ENCODE measurements at places on chromosomes 2 and 18.

DNA sequence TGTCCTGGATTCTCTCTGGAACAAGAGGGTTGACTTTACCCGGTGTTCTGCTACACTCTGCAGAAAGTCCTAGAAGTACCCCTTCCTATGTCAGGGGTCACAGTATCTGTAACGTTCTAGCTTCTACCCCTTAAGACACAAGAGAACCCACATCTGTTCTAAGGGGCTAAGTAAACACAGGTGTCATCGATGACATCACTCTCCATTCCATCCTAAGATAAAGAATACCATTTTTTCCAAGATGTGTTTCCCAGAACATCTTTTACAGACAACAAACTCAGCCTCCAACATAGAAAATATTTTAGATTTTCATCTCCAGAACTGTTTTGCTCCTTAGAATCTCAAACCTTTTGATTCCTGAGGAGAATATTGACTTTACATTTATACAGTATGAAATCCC is 239.1 kb downstream of the TRIB2 start:
- no peak for DNase-seq

DNA sequence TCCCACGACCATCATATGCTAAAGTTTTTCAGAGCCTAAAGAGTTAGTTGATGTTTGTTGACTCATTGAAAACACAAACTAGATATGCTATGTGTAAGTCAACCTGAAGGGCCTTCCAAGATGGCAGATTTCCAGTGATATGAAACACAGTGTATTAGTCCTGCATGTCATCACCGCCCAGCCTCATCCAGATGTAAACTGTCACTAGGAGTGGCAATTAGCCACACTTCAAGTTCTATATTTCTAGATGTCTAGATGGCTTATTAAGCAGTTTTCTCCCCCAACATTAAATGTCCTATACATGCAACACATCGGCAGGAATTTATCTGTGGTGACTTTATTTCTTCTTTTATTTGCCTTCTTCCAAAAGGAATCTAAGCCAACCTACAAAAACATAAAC is 444.1 kb upstream of the SMIM21 start:
- DNase-seq, result no peak

DNA sequence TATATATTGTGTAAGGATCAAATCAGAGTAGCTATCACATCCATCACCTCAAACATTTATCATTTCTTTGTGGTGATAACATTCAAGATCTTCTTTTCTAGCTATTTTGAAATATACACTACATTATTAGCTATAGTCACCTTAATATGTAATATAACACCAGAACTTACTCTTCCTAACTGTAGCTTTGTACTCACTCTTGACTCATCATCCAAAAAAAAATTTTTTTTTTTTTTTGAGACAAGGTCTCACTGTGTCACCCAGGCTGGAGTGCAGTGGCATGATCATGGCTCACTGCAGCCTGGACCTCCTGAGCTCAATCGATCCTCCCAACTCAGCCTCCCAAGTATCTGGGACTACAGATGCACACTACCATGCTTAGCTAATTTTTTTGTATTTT is 153.3 kb downstream of the EML6 start:
- no peak for DNase-seq

DNA sequence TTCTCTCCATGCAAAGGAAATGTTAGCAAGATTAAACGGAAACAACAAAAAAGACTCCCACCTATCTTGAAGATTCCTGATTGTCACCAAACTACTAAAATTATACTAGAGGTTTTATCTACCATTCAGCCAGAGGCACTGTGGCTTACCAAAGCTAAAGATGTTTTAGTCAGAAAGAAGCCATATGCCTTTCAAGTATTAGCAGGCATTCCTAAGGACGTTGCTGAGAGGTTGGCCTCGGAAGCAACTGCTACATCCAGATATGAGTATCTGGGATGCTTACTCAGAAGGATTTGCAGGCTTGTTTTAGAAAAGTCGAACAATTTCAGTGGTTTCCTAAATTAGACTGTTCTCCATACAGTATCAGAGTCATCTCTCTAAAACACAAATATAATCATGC is 88.3 kb upstream of the UBE2E3 start:
- no peak for DNase-seq

DNA sequence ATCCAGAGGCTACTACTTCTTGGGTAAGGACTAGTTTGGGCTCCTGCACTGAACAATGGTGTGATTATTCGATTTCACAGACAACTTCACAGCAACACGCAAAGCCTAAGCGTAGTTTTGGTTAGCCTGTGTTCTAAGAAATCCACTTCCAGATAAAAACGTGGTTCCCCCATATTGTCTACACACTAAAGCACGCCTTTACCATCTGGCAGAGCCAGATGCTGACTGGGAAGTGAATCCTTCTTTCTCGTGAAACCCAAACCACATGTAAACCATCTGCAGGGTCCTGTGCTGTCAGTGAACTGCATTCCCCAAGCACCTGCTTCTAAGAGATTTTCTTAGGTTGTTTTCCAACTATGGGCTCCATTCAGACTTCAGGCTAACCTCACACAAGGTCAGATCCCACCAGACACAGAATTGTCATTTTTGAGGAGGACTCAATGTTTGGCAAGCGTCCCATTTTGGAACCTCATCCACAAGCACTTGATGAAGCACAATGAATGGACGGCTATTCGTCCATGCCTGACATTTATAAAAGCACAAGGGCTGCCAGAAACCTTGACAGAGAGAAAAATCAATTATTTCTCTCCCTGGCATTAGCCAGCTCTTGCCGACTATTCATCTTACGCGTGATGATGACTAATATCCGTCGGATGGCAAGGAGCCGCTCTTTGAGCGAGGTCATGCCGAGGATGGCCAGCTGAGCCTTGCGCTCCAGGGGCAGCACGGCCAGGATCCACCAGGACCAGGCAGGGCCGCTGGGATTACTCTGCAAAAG is 38.4 kb downstream of the LONRF2 start:
- no peak for DNase-seq

- DNase-seq, result no peak
Observed at GRCh38 chr2:52264488-52264887, 1232.6 kb upstream of the NRXN1 start.

- no peak for DNase-seq
Observed at GRCh38 chr18:36464126-36464651, 166.7 kb downstream of the FHOD3 start.

GRCh38 chr2:38737925-38738324 is 13.2 kb downstream of the SRSF7 start:
- no peak for DNase-seq

DNA sequence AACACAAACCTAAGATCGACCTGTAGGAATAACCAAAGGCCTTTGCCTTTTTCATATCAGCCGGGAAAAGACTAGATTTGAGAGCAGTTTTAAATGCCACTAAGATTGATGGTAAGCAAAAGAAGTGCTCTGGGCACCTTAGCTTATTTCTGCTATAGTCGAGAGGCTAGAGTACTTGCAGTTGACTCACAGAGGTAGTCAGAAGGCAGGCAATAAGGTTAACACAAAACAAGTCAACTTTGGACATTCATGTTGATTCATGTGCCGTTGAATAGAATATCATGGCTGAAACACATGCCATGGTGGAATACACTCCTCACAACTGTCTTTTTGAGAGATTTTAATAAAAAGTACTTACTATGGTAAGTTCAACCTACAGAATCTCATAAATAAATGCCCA is 507.6 kb downstream of the ZEB2 start:
- no peak for DNase-seq

- DNase-seq, result no peak
Observed at GRCh38 chr2:23122681-23123215, 262.2 kb upstream of the KLHL29 start.

DNA sequence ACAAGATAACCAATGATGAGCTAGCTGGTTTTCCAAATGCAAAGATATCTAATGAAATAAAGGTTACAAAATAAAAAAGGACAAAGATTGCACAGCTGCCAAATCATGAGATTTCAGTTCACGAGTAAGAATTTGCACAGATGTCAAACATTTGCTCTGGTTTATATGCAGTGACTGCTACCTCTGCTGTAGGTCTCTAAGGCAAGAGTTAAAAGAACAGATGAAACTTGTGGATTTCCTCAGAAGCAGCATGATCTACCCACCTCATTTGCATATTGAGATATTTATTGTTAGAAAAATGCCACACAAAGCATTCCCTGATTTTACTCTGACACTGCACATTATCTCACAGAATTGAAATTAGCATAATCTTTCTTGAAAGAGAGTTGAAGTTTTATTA is 763.2 kb upstream of the ZEB2 start:
- no peak for DNase-seq

- no peak for DNase-seq
Observed at GRCh38 chr18:58527285-58527951, 101.5 kb downstream of the ALPK2 start.

DNA sequence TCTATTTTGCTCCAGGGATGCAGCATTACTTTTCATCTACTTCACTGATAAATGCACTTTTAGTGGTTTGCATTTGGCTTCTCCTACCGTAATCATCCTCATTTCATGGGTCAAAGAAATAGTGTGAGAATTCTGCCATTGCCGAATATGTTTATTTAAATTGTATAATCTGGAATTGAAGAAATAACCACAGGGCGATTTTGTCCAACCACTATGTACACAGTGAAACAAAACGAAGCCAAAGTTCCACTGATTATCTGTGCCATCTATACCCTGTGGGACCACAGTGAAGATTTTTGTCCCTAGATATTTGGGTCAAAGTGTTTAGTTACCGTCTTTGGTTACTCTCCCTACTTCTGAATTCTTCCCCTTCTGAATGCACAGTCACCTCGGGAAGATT is 888.6 kb upstream of the NRXN1 start:
- DNase-seq, result no peak

DNA sequence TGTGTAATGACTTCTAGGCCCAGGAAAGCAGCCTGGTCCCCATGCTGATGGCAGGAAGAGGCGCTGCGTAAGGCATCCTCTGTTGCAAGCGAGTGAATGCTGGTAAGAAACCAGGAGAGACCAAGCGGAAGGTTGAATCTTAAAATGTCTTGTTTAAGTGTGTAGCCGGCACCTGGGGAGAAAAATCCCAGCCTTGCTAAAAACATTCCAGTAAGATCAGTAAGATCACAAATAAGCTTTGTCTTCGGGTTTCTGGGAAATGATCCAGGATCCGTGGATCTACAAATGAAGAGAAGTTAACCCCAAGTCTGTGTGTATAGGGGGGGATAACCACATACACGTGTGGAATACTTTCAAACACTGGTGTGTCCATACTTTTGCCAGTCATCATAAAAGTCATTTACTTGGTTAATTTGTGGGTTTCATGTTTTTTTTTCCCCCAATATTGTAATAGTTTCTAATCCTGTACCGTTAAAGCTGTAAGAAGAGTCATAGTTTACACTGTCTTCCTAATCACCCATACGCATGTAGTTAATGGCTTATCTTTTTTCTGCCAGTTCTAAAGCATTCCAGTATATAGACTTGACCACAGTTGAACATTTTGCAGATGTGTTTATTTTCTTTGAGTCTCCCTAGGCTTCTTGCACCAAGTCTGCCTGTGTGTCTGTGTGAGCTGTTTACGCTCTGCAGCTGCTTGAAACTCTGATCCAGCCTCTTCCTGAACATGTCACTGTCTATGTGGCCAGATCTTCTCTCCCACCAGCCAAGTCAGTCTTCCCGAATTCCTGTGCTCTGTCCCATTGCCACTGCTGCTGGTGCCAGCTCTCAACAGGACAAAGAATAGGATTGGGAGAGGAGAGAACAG is 135.9 kb upstream of the ARL4C start:
- DNase-seq, result no peak

- DNase-seq, result no peak
Observed at GRCh38 chr2:161976917-161977316, 97.1 kb downstream of the DPP4 start.

DNA sequence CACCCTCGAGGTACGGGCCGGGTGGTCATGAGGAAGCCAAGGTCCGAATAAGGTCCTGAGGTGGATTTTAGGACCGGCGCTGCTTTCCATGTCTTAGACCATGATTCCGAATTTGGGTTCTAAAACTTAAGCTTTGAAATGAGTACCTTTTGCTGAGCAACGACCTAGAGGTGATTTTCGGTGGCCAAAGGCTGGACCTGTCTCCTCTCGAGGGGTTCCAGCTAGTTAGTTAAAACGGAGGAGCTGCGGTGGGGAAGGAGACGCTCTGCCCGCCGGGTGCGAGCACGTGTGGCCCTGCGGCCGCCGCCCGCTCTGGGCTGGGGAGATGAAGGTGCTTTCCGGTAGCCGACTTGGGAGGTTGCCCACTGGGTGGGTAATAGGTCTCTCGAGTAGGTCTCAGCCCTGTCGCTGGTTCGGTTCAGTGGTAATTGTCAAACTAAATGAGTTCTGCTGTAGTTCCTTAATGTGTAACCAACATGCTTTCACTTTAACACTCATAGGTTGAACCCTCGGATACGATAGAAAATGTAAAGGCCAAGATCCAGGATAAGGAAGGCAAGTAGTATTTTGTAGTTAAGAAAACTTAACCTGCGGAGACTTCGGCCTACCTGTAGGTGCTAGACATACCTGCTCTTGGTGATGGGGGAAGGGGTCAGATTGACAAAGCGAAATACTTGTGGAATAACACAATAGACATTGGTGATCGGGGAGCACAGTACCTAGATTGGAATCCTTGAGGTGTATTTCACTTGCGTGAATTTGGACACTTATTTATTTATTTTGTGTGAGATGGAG is 572 bp downstream of the RPS27A start:
- no peak for DNase-seq

DNA sequence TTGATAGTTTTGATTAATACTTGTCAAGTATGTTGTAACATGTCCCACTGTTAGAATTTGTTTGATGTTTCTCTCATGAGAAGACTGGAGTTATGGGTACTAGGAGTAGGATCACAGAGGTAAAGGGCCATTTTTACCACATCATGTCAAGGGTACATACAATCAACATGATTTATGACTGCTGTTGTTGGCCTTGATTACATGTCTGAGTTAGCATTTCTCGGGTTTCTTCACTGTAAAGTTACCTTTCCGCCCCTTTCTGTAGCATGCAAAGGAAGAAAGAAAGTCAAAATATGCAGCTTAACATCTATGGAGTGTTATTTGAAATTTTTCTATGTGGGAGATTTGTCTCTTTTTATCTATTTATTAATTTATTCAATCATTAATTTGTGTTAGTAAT is 1456.4 kb downstream of the SUCLG1 start:
- DNase-seq, result no peak

GRCh38 chr2:195562570-195563566 is 94.2 kb upstream of the SLC39A10 start:
- no peak for DNase-seq

DNA sequence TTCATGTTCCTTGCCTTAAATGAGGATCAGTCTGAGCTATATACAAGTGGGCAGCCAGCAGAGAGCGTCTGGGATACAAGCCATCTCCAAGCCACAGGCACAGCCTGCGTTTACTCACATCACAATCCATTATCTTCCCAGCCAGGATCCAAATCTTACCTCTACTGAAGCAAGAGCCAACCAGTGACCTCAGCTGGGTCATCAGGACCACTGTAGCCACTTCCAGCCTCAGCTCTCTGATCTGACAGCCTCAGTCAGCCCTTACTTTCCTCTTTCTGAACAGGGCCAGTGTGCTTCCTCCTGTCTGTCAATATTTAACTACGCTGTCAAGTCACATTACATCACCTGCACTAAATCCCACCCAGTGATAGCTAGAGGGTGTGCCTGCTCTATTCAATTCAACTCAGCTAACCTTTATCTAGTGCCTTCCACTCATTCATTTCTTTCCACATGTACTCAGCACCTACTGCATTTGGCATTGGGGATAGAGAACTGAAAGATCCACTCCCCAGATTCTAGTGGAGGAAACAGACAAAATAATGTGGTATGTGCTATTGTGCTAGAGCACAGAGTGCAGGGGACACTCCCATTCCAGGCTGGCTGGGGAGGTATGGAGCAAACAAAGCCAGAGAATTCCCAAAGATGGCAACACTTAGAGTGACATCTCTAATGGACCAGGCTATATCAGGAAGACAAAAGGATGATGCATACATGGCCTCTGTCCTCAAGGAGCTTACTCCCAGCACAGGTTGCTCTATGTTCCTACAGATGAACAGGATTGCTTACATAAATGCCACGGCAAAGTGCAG is 146.5 kb downstream of the NCKAP5 start:
- no peak for DNase-seq
